H4 (cell line): ENCODE measurements at places on chromosomes 6 and 20. TPM values are rescaled to one million over a fixed set of nuclear protein-coding genes. Genes with fewer than 3 reads are reported as not detected.
A peak's percentile ranks its signal among the peaks of the same experiment; 100 is the strongest.

- no peak for DNase-seq
These were observed 405 bp downstream of the RALGAPA2 start for GRCh38 chr20:20712004-20712473.

- DNase-seq = no peak
These were observed 293.5 kb upstream of the FERMT1 start for GRCh38 chr20:6416371-6416770.

- DNase-seq = no peak
These were observed 616.9 kb upstream of the MAN1A1 start for GRCh38 chr6:119966484-119966883.

DNA sequence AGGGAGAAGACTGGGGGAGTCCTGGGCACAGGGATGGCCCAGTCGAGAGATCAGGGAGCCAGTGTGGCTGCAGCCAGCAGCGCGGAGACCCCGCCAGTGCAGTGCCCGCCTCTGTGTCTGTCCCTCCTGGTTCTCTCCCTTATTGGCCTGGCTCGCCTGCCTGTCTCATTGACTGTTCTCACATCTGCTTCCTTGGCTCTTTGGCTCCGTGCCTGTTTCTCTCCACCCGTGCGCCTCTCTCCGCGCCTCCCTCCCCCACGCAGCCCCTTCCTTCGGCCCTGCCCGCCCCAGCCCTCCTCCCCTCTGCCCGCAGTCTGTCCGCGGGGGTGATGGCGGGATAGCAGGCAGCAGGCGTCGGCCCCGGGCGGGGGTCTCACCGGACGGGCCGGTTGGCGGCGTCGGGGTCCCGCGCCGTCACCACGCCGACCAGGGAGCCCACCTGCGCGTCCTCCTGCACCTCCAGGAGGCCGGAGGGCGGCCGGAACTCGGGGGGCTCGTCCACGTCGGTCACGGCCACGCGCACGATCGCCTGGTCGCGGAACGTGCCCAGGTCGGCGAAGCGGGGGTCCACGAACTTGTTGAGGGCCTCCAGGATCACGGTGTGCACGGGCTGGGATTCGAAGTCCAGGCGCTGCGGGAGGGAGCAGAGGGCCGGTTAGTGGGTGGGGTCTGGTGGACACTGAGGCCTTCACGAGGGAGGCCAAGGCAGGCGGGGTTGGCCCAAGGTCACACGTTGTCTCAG is 92.0 kb downstream of the CD40 start:
- no peak for DNase-seq

DNA sequence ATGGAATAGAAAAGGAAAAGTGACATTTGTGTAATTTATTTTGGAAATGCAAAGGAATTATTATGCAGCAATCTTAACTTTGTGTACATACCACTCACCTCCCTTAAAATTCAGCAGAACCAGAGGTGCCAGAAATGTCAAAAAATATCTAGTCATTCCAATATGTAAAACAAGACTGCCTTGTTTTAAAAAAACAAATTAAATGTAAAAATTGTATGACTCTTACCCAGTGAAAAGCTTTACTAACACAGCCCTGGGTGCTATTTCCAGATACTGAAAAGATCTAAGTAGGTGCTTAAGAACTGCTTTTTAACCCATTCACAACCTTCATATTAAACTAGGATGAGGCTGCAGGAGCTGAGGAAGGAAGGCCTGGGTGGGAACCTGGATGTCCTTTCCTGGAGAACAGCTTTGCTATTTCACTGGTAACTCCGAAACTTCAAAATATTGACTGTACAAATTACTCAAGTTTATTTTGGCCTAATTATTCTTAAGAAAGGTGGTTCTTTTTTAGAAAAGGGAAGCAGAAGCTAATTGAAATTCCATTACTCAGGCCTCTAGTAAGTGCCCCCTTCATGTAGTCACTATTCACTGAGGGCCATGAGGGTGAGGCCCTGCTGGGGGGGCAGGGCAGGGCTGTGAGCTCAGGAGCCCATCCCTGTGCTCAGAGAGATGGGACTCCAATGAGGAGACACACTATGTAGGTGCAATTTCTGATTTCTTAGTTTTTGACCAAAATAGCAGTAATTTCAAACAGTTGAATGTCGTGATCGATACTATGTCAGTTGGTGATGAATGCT is 139.6 kb downstream of the MAP3K4 start:
- DNase-seq = no peak

GRCh38 chr6:84853901-84854300 is 89.5 kb upstream of the TBX18 start:
- no peak for DNase-seq

- no peak for DNase-seq
These were observed 1.0 kb downstream of the GMEB2 start for GRCh38 chr20:63625771-63626423.

GRCh38 chr6:4910037-4910760 is 93.6 kb downstream of the RPP40 start:
- DNase-seq = peak; percentile 49

GRCh38 chr6:90131125-90131524 is 165.5 kb downstream of the BACH2 start:
- no peak for DNase-seq

- DNase-seq = no peak
These were observed 8.0 kb upstream of the RAET1E start for GRCh38 chr6:149905911-149906371.

- no peak for DNase-seq
These were observed 233.6 kb upstream of the MAP3K7 start for GRCh38 chr6:90820436-90820835.

DNA sequence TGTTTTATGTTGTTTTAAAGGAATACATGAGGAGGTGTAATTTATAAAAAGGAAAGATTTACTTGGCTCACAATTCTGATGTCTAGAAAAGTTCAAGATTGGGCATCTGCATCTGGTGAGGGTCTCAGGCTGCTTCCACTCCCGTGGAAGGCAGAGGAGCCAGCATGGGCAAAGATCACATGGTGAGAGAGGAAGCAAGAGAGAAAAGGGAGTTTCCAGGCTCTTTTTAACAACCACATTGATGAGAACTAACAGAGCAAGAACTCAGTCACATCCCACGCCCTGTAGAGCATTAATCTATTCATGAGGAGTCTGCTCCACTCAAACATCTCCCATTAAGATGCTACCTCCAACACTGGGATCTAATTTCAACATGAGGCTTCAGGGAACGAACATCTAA is 1666.3 kb downstream of the HACE1 start:
- DNase-seq = no peak

- DNase-seq = no peak
These were observed 23.5 kb upstream of the MANEA start for GRCh38 chr6:95553880-95554279.

DNA sequence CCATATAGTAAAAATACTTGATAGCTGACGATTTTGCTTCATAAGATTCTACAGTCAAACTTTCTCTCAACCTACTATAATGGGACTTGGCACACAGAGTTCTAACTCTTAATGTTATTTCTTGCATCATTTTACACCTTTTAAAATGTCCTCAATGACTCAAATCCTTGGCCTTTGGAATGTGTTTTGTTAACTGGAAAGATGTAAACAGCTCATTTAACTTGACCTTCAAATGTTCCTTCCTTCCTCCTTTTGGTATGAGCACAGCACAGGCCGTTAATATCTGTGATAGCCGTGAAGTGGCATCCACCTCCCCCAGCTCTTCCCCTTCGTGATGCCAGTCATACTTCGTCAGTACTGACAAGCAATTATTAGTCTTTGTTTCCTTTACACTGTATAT is 972.0 kb upstream of the CITED2 start:
- DNase-seq = peak; percentile 3

DNA sequence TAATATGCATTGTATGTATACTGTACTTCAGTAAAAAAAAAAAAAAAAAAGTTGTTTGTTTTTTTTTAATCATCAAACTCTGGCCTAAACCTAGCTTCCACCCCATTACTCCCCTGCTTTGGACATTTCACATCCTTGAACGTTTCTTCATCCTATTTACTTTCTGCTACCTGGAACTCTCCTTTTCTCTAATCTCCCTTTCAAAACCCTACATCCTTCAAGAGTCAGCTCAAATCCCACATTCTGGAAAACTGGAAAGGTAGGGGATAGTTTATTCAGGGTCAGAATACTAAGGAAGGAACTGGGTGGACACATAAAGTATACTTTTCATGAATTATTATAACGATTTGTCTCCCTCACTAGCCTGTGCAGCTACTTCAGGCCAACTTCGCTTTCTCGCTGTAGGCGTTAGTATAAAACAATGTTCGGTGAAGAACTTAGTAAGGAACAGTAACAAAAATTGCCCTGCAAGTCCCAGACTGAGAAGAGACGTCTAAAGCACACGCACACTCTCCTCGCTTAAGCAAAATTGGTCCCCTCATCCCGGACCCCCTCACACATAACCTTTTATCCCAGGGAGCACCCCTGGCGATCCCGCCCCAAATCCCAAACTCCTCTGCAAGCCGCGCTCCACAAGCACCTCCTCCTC is 775 bp downstream of the PIGU start:
- DNase-seq = no peak

DNA sequence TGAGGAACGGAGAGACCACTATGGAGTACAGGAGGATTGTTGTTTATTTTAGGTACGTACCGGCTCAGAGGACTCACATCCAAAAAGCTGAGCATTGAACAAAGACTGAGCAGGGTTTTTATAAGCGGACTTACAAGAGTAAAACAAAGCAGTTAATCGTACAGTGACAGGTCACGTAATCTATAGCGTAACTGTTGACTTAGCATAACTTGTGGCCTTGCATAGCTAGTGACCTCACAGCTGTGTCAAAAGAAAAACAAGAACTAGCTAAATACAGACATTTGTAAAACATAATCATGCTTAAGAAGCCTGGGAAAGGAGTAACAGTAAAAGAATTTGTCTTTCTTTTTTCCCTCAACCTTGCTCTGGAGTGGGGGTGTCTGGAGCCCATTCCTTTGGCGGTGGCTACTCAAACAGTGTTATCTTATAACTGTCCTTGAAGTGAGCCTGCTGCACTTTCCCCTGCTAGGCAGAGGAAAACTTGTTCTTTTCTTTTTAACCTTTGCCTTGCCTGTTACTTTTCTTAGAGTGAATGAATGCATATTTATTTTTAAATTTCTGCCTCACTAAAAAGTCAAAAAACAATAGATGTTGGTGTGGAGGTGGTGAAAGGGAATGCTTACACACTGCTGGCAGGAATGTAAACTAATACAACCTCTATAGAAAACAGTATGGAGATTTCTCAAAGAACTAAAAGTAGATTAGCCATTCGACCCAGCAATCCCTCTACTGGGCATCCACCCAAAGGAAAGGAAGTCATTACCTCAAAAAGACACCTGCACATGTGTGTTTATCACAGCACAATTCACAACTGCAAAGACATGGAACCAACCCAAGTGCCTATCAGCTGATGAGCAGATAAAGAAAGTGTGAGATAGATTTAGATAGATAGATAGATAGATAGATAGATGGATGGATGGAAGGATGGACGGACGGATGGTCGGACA is 109.0 kb downstream of the TAF4 start:
- no peak for DNase-seq

GRCh38 chr20:59697068-59697467 is 92.7 kb downstream of the PHACTR3 start:
- no peak for DNase-seq

GRCh38 chr20:53713328-53714056 is 119.9 kb upstream of the ZNF217 start:
- DNase-seq = no peak

DNA sequence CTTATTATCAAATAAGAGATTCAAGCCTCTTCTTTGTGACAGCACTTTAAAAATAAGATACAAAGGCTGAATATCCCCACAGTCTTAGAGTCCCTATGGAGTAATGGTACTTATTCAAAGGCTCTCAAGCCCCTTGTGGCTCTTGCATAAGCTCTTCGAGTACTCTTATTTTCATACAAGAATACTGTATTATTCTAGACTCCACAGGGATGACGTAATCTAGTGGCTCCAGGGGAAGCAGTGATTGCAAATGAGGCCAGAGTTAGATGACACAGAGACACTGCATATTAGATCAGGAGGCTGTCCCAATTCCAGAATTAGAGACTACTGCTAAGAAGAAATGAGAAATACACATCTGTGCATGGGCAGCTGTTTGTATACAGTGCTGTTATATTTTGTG is 1195.9 kb upstream of the MAP3K7 start:
- peak; percentile 2 for DNase-seq

- DNase-seq = peak; percentile 17
These were observed 30.8 kb downstream of the IL20RA start for GRCh38 chr6:137013738-137014602.

- DNase-seq = no peak
These were observed 222.8 kb upstream of the RUNX2 start for GRCh38 chr6:45105170-45105820.

GRCh38 chr6:145865595-145865994 is 51.0 kb upstream of the FBXO30 start:
- no peak for DNase-seq

GRCh38 chr6:151112130-151112529 is 127.6 kb upstream of the AKAP12 start:
- DNase-seq = no peak

GRCh38 chr6:148932731-148933130 is 185.9 kb downstream of the UST start:
- DNase-seq = no peak

The NRSN1 gene
- total RNA-seq = not detected in 2 replicates

The CAGE1 gene
- total RNA-seq = not detected in 2 replicates

The PRPH2 gene
- not detected in 2 replicates for total RNA-seq

The COL21A1 gene
- 0.25 and 0.41 TPM in 2 replicates for total RNA-seq

The RIMS4 gene
- total RNA-seq = 3.2 and 4.1 TPM in 2 replicates

The C20orf141 gene
- not detected in 2 replicates for total RNA-seq

The MCHR2 gene
- not detected in 2 replicates for total RNA-seq

The C20orf204 gene
- total RNA-seq = 0.08 TPM in 1 of 2 replicates, not detected in the other

The POU5F1 gene
- not detected in 2 replicates for total RNA-seq

The CTCFL gene
- not detected in 2 replicates for total RNA-seq

The SLA2 gene
- not detected in 2 replicates for total RNA-seq

The KIAA1755 gene
- total RNA-seq = not detected in 2 replicates

The TNFRSF6B gene
- 0.10 and 0.39 TPM in 2 replicates for total RNA-seq

The OXT gene
- total RNA-seq = not detected in 2 replicates

The DEFB124 gene
- total RNA-seq = not detected in 2 replicates

The NOTCH4 gene
- 0.23 and 0.43 TPM in 2 replicates for total RNA-seq
